NCI-H2171 (cell line): ENCODE measurements at places on chromosomes 5 and 9.

DNA sequence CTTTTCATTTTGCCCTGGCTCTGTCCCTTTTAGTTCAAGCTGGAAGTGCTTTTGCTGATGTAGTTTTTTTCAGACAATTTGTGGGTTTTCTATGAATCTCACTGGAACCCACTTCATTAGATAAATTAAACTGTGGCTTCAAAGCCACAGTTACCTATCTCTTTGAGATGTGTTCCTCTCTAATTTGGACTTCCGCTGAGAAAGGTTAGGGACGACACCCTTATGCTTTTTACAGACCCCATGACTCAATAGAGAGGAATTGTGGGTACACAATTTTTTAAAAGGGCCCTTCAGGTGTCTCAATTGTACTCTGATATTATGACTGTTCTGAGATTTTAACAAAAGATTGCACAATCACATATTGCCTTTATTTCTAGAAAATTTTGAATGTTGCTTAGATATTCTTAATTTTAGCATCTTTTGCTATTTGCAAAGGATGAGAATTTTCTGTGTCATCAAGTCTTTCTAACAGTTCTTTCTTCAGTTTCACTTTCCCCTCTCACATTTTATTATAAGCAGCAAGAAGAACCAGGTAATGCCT lies 110.6 kb downstream of the GADD45G start:
- DNase-seq, result no peak

DNA sequence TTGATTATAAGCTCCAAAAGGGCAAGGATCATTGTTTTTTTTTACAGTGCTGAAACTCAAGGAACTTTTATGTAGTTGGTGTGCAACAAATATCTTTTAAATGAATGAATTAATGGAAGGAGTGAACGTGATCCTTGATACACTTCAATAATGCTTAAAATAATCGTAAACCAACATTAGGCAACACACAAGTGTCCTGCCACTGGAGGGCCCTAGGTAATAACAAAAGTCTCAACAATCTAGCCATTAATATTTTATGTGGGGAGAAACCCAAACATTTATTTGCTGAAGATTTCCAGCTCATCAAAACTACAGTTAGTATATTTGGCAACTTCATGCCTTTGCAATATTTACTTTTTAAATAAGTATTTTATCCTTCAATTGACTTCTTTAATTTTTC lies 309.0 kb upstream of the FBXL7 start:
- DNase-seq, result no peak

DNA sequence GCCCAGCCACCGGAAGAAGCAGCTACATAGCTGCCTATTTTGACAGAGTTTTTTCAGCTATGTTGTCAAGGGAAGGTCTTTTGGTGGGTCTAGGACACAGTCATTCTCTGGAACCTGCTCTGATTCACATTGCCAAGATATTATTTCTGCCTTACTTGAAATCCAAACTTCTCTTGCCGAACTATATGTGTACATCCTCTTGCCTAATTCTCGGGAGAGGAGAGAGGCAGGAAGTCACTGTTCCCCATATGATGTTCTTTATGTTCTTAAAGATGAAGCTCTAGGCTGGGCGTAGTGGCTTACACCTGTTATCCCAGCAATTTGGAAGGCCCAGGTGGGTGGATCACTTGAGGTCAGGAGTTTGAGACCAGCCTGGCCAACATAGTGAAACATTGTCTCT lies 8.6 kb downstream of the TMEM252 start:
- no peak for DNase-seq

- DNase-seq, result no peak
These were observed 231.4 kb upstream of the TUT7 start for GRCh38 chr9:86585422-86586143.

GRCh38 chr5:78483809-78484521 lies 123.5 kb downstream of the SCAMP1 start:
- no peak for DNase-seq

- no peak for DNase-seq
These were observed 242.5 kb downstream of the MLLT3 start for GRCh38 chr9:20379804-20380225.

DNA sequence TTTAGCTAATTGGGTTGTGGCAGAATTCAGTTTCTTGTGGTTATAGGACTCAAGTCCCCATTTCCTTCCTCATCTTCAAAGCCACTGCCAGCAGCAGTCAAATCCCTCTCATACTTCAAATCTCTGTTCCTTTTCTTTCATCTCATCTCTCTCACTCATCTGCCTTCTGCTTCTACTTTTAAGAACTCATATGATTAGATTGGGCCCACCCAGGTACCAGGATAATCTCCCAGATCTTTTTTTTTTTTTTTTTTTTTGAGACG lies 8.0 kb upstream of the REEP5 start:
- DNase-seq, result no peak

DNA sequence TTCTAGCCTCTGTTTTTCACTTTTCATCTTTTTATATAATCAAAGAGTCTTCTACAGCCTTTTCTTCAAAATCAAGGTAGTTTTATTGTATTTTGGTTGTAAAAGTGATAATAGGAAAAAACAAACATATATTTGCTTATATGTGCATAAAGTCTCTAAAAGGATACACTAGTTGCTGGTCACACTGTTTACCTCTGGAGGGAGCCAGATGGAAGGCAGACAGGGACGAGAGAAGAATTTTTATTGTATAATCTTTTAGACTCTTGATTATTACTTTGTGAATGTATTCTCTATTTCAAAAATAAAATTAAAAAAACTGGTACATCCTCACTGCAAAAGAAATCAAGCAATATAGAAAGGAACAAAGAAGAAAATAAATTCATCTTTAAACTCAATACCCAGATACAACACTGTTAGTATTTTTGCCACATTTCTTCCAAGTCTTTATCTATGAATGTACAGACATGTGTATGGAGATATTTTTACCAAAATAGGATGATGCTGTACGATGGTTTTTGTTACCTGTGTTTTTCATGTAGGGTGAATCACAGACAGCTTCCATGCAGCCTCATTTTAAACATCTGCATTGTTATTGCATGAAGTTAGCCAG lies 6.1 kb upstream of the RNF183 start:
- DNase-seq, result no peak

DNA sequence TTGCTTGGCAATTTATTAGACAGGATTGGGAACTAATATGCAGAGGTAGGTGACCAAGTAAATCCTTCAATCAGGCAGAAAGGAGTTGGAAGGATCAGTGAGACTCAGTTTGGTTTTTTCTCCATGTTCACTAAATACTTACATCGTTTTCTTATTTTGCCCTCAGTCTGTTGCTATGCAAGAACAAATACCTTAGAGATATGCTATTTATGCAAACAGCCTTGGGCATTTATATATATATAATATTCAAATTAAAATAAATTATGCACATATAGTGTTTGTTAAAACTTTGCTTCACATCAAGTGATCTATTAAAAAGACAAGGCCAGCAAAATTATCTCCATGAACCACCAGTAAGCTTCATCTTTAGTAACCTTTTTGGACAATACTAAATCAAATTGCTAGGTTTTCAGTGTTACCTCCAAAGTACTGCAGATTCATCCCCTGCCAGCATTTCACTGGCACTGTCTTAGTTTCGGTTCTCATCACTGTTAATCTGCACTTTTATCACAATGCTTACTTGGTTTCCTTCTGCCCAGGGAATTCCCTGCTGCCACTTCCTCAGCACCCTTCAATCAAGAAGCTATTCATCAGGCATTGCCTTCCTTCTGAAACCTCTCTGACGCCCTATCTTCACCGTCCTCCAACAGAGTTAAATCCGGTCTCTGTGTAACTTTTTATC lies 26.0 kb upstream of the LIFR start:
- DNase-seq, result no peak

DNA sequence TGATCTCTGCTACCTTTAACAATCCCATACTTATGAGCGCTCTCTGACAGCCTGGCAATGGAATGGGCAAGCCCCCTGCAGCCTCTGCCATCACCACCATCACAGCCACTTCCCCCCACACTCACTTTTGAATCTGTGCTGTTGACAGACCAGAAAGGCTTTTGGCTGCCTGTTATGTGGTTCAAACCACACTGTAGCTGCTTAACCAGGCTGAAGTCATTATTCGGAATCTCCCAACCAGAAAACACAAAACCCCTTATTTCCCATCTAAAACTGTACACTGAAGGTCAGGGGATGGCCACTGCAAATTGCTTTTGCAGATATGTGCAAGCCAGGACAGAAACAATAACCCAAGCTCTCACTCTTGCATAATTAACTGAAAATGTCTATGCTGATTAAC lies 35.8 kb downstream of the PTCH1 start:
- DNase-seq, result no peak

- DNase-seq, result no peak
These were observed 22.3 kb downstream of the RPS23 start for GRCh38 chr5:82255844-82256243.

DNA sequence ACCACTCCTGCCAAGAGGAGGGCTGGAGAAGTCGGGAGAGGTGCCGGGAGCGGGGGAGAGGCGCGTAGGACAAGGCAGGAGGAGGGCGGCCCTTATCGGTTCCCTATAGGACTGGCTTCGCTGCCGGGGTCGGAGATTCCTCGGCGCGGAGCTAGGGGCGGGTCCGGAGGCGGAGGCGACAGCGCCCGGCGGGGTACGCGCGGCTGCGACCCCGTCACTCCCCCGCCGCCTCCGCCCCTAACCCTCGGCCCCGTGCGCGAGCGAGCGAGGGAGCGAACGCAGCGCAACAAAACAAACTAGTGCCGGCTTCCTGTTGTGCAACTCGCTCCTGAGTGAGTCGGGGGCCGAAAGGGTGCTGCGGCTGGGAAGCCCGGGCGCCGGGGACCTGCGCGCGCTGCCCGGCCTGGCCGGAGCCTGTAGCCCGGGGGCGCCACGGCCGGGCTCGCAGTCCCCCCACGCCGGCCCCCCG lies 2.0 kb downstream of the GLIS3 start:
- peak; percentile 47 for DNase-seq

- no peak for DNase-seq
These were observed 1183.0 kb downstream of the MAT2B start for GRCh38 chr5:164688437-164688836.

DNA sequence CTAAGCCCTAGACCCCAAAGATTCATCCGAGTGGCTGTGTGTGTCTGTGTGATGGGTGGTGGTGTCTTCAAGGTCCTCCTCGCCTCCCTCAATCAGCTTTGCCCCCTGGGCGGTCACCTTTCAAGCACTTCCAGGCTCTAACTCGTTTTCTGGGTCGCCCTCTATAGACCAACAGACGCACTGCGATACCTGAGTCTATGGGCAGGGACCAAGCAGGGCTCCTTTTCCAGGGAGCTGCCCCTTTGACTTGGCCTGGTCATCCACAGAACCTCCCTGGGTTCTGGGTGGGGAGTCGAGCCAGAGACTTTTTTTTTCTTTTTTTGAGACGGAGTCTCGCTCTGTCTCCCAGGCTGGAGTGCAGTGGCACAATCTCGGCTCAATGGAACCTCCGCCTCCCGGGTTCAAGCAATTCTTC lies 1.1 kb downstream of the SLC27A4 start:
- DNase-seq, result peak; percentile 64

GRCh38 chr5:56638061-56638621 lies 177.2 kb upstream of the MAP3K1 start:
- DNase-seq, result no peak

GRCh38 chr9:87973122-87973521 lies 1.2 kb downstream of the CDK20 start:
- DNase-seq, result no peak

DNA sequence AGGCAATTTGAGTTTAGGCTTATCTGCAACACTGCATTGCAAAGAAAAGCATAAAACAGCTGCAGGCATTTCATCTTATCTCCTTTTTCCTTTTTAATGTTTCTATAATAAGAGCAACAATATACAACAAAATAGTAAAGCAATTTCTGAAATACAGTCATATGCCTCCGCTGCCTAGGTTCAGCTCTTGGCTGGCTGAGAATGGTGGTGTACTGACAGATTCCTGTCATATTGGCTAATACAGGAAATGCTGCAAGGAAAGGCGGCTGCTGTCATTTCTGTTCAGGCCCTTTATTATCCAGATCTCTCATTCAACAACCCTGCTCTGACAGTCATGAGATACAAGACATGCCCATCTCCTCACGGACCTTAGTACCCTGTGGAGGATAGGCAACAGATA lies 677.0 kb downstream of the TAF11L14 start:
- DNase-seq, result no peak

DNA sequence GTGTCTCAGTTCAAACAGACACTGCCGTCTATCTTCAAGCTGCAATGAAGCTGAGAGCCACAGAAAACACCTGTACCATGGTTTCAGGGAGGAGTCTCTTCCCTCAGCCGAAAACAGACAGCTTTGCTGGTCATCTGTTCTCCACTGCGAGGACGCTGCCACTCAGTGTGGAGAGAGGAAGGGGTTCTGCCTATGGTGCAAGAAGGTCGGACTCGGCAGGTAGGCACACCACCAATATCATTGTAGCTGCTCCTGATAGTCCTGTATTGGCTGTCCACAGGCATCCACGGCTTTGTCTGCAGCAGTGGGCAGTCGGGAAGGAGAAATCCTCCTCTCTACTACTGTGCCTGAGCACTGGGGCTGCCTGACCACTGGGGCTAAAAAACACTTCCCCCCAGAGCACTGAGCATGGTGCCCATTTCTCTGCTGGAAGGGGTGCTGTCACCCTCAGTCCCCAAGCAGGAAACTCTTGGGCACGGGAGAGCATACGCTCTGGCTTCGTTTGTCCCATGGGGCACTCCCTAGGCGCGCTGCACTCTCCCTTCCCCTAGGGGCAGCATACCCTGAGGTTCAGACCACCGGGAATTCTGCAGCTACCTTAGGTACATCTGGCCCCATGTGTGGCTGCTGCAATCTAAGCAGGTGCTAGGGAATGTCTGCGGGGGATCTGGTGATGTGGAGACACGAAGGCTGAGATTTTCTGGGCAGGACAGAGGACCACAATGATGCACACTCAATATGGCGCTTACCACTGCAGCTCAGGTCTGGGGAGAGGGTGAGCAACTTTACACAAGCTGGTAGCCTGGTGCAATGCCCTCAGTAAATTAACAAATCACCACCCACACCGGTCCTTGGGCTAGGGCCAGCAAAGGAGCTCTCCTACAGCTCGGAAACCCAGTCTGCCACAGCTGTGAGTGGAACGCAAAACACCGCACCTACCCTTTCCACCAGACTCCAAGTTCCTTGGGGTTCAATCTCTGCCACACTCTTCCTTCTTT lies 880.9 kb upstream of the SEMA6A start:
- DNase-seq, result no peak

DNA sequence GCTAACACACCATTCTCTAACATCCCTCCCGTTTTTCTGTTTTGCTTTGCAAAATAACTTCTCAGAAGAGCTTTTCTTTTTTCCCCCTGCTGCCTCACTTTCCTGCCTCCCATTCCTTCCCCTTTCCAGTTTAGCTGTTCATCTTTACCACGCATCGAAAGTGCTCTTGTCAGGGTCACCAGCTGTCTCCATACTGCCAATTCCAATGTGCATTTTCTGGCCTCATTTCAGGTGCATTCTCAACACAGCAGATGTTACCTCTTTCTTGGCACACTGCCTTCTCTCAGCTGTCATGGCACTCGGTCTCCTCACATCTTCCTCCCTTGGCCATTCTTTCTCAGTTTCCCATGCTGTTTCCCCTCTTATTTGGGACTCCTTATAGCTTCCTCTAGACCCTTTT lies 9.5 kb downstream of the ARSK start:
- DNase-seq, result peak; percentile 74

- peak; percentile 64 for DNase-seq
These were observed 25.3 kb downstream of the NTNG2 start for GRCh38 chr9:132187121-132187620.

GRCh38 chr5:72811849-72812248 lies 4.6 kb upstream of the TNPO1 start:
- DNase-seq, result no peak
